ENCODE measurements at places on chromosomes 5 and 9.

GRCh38 chr9:17772223-17772622, 193.4 kb downstream of the SH3GL2 start:
- no peak for DNase-seq

GRCh38 chr9:122286764-122287163, 22.1 kb downstream of the MRRF start:
- DNase-seq = no peak

GRCh38 chr5:57687596-57687995, 205.0 kb upstream of the ACTBL2 start:
- no peak for DNase-seq

DNA sequence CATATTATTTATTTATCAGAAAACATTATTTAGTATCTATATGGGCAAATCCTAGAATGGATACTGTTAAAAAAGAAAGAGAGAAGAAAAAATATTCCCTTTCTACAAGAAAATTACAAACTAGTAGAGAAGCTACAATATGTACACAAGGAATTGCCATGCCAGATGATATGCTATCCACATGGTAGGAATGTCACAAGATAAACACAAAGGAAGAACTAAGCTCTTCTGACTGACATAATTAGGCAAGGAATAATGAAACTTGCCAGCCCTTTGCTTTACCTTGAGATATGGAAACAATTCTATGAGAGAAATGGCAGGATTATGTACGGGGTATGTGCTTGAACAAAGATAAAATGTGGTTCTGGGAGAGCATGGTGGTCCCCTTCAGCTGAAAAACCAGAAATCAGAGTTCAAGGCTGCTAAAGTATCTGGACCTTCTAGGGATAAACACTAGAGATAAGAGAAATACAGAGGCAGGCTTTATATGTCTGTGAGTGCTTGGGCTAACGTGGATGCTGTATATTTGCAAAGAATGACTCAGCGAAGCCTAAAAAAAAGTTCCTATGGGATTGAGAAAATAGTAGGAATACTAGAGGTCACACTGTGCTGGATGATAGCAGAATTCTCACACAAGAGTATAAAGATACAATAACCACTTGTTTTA, 451.6 kb downstream of the TLE1 start:
- no peak for DNase-seq

DNA sequence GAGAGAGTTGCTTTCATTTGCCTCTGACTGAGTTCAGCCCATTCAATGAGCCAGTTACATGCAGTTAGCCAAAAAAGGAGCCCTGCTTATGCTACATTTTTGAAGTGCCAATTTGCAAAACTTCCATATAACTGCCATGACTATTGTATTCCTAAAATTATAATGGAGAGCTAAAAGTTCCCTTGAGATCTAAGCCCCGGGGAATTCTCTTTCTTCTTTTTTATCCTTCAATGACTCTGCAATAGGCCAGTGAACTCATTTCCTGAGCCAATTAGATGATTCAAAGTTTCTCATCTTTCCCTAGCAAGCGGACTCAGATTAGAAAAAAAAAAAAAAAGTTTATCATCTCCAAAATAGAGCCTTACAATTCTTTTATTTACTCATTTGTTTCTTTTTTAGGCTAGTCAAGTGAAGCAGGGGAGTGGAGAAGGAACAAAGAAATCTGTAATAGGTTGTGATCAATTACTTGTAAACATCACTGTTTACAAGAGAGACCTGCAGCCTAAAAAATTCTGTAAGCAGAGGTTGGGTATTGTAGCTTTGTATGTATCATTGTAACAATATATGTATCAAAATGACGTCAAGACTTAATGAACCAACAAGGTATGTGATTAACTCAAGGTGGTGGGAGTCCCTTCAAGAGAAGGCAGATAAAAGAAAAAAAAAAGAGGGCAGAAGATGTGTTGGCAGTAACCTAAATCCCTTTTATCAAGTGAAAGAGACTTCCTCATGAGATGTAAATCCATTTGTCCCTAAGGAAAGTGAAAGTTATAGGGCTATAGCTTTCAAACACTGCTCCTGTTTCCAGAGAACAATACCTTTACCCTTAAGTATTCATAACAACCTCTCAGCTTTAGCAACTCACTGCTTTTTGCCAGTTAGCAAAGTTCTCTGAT, 48.7 kb upstream of the HOMER1 start:
- no peak for DNase-seq

- no peak for DNase-seq
Observed at GRCh38 chr9:124514125-124514524, 6.9 kb upstream of the NR5A1 start.

GRCh38 chr9:127971357-127972235, 9.2 kb downstream of the EEIG1 start:
- peak; percentile 10 for DNase-seq

- no peak for DNase-seq
Observed at GRCh38 chr5:156515121-156515520, 188.2 kb downstream of the SGCD start.

All from NCI-H524 (cell line).